ENCODE measurements at places on chromosomes 7 and 10. TPM values are rescaled to one million over a fixed set of nuclear protein-coding genes. Genes with fewer than 3 reads are reported as not detected.

DNA sequence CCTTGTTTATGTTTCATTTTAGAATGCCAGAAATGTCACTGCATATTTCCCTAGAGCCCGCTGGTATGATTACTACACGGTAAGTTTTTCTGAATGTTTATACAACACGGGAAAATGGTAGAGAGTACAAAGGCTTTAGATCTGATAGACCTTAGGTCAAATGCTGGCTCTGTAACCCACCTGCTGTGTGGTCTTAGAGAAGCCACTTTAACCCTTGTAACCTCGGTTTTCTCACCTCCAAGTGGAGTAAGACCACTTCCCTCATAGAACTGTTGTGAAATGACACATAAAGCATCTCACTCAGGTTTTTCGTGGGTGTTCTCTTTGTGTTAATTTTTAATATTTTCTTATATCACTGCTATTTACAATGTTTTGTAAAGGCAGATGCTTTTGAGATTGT is 13.9 kb upstream of the MGAM2 start:
- DNase-seq: no peak

DNA sequence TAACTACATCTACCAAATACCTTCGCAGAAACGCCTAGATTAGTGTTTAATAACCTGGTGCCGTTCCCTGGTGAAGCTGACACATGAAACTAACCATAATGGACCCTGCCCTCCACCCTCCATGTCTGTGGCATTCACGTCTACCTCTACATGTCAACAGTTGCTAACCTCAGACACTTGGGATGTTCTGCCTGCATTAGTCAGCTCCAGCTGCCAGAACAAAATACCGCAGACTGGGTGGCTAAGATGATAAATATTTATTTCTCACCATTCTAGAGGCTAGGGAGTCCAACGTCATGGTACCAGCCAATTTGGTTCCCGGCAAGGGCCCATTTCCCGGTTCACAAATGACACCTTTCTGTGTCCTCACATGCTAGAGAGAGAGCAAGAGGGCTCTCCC is 118.5 kb upstream of the CHST15 start:
- peak; percentile 72 for DNase-seq

DNA sequence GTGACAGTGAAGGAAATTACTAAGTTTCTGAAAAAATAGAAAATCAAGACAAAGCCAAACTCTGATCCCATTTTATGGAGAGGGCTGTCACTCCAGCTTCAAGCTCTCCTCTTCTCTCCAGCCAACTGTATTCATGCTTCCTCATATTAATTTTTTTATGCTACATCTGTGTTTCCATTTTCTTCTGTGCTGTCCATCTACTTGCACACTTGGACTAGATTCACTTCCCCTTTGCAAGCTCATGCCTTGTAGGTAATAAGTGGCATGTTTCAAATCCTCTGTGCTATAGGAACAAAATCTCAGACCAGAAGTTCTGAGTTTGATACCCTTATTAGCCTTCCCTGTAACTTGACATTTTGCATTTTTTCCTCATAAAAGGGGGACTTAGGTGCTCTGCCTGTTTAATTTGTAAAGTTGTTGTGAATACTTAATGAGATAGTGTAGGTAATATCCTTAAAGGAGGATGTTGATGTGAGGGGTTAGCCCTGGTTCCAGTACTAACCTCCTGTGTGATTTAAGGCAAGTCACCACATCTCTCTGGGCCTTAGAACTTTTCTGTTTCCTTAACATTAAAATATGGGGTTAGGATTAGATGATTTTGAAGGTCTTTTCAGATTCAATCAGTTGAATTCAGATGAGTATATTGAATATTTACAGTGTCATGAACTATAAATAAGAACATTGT is 358.8 kb downstream of the BBS9 start:
- no peak for DNase-seq

GRCh38 chr10:57880446-57881227 is 387.1 kb downstream of the IPMK start:
- DNase-seq: no peak

GRCh38 chr7:159036916-159037605 is 107.6 kb downstream of the VIPR2 start:
- no peak for DNase-seq

The ZNF746 gene
- total RNA-seq: 23.7 TPM

- no peak for DNase-seq
Measured at GRCh38 chr10:33074443-33074842, 116.4 kb upstream of the ITGB1 start.

The GNAI1 gene
- total RNA-seq: 25.7 TPM

DNA sequence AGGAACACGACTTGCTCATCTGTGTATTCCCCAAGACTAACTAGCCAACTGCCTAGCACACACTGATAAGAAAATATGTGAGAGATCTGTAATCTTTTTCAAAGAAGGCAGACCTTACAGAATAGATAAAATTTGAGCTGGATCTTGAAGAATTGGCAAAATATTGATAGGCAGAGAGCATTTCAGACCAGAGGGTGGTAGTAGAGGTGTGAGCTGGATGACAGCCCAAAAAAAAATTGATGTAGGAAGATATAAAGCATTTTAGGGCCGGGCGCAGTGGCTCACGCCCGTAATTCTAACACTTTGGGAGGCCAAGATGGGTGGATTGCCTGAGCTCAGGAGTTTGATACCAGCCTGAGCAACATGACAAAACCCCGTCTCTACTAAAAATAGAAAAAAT is 1.2 kb upstream of the ZNF746 start:
- no peak for DNase-seq

DNA sequence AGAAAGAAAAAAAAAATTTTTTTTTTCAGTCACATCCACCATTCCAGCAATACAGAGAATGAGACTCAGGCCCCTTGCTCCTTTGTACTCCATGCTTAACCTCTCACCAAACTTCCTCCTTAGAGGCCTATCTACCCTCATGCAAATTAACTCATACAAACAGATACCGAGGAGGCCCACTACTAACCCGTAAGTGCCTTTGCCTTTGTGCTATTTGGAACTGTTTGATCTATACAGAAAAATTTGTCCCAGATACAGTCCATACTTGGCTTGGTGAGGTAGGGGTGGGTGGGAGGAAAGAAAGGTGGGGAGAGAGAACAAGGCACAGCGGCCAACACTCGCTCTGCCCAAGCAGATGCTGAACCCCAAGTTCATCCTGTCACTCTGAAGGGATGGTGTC is 87.8 kb upstream of the DUSP5 start:
- no peak for DNase-seq

The FKBP9 gene
- total RNA-seq: 68.6 TPM

- DNase-seq: no peak
Measured at GRCh38 chr7:2504889-2505375, 14.6 kb upstream of the LFNG start.

- peak; percentile 44 for DNase-seq
Measured at GRCh38 chr10:17742918-17743317, 9.1 kb upstream of the TMEM236 start.

GRCh38 chr7:4996696-4997222 is 37.8 kb upstream of the MMD2 start:
- no peak for DNase-seq

GRCh38 chr10:121085367-121085766 is 234.2 kb downstream of the WDR11 start:
- no peak for DNase-seq

The CRHR2 gene
- not detected for total RNA-seq

DNA sequence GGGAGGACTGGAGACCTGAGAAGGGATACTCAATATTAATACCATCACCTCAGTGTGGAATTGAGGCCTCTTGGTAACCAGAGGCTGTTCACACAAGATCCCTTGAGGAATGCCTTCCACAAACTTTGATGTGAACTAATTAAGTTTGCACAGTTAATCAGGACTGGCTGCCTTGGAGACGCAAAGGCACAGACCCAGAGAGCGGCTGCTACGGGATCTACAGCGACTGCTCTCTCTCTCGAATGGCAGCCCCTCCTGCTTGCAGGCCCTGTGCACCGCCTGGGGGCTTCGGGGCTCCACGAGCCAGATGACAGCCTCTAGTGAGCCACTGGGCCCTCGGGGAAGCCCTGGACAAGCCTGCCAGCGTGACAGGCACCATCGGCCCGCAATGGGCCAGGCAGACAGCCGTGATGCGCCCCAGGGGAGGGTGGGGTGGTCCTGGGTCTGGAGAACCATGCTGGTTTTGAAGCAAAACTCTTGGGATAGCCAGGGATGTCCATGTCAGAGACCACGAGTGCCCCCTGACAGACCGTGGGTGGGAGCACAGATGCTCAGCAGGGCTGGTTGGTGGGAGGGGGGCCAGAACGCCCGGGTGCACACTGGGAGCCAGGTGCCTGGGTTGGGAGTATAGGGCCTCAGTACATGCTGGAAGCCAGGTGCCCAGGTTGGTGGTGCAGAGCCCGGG is 195.6 kb downstream of the ELFN1 start:
- DNase-seq: no peak

GRCh38 chr10:93861825-93862224 is 32.0 kb upstream of the SLC35G1 start:
- DNase-seq: no peak

The ZNF425 gene
- 1.3 TPM for total RNA-seq

The CBLL1 gene
- total RNA-seq: 39.6 TPM

The MINDY4 gene
- 10.3 TPM for total RNA-seq
